Esophagus squamous epithelium (tissue), 5 donors: ENCODE measurements at places on chromosomes 4 and X.

- DNase-seq, result no peak
Observed at GRCh38 chrX:130682990-130683389, 220.0 kb downstream of the ENOX2 start.

- DNase-seq, result no peak
Observed at GRCh38 chr4:57866468-57867171, 756.4 kb upstream of the IGFBP7 start.

- DNase-seq, result peak; percentile 40
Observed at GRCh38 chr4:38318737-38319455, 345.1 kb upstream of the KLF3 start.

DNA sequence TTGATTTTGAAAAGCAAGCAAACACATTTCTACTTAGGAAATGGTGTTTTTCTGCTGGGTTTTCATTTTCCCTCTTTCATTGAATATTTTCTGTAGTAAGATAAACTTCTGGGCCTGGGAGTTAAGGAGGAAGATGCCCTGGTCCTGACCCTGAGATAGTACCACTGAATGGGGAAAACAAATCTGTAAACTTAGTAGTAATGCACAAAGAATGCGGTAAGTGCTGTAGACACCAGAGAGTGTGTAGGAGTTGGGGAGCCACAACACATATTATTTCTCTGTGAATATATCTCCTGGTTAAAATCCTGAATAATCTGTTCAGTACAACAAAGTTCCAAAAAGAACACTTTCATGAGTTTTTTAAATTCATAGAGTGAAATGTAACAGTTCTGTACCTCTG lies 178.3 kb downstream of the MAPK10 start:
- no peak for DNase-seq

- no peak for DNase-seq
Observed at GRCh38 chr4:158159054-158159717, 13.6 kb downstream of the GASK1B start.

DNA sequence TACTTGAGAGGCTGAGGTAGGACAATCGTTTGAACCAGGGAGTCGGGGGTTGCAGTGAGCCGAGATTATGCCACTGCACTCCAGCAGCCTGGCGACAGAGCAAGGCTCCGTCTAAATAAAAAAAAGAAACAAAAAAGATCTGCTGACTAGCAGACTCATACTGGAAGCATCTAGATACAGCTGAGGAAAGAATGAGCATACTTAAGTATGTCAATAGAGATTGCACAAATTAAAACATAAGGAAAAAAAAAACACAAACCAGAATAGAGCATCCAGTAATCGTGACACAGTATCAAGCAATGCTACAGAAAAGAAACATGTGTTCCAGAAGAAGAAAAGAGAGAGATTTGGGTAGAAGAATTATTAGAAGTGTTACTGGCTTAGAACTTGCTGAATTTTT lies 105.5 kb upstream of the SPOCK3 start:
- DNase-seq, result no peak

GRCh38 chr4:188305690-188306089 lies 166.4 kb downstream of the TRIML1 start:
- no peak for DNase-seq

- no peak for DNase-seq
Observed at GRCh38 chr4:41072021-41072777, 142.1 kb downstream of the APBB2 start.

DNA sequence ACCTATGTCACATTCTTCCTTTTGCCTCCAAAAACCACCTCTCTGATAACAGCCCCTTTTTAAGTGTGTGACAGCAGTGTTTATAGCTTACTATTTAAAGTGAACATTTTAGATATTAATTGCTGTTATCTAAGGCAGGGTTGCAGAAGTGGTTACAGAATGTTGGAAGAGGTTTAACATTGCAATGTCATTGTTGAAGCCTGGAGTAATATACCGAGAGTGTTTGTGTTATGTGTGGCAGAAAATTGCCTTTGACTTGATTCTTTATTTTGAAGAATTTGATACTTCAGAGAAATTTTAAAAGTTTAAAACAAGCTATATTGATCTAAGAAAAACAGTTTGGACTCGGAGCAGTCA lies 37.1 kb downstream of the SMARCAD1 start:
- no peak for DNase-seq
